Endodermal cell (in vitro differentiated cells): ENCODE measurements at places on chromosomes 13 and 19.

GRCh38 chr13:57680609-57681008, 49.1 kb downstream of the PCDH17 start:
- DNase-seq, result no peak

DNA sequence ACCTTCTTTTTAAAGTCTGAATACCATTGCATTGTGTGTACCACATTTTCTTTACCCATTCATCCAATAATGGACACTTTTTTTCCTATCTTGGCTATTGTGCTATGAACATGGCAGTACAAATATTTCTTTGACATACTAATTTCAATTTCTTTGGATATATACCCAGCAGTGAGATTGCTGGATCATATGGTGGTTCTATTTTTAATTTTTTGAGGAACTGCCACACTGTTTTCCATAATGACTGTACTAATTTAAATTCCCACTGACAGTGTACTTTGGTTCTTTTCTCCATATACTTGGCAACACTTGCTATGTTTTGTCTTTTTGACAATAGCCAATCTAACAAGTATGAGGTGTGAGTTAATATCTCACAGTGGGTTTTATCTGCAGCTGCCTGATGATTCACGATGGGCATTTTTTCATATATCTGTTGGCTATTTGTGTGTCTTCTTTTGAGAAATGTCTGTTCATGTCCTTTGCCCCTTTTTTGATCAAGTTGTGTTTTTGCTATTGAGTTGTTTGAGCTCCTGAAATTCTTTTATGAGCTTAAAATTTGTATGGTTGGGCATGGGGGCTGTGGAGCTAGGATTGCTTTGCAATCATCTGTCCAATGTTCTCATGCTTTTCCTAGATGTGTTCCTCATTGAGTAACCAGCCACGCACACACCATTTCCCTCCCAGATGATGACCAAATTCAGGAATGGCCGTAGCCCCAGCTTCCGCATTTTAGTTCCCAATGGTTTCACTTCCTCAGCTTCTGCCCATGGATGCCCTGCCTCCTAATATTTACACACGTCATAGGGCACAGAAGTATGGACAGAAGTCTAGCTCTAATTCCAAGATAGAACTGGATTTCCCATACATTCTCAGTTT, 380.0 kb upstream of the SGCG start:
- DNase-seq, result no peak

GRCh38 chr13:31038834-31039552, 106.5 kb downstream of the TEX26 start:
- DNase-seq, result no peak

- no peak for DNase-seq
Observed at GRCh38 chr13:34657716-34658115, 284.4 kb upstream of the NBEA start.

GRCh38 chr19:13718733-13719132, 45.6 kb upstream of the MRI1 start:
- DNase-seq, result peak; percentile 63

- DNase-seq, result no peak
Observed at GRCh38 chr13:79777504-79777903, 296.5 kb downstream of the NDFIP2 start.

GRCh38 chr19:35269438-35270117, 816 bp downstream of the USF2 start:
- peak; percentile 97 for DNase-seq

GRCh38 chr13:62337109-62337880, 921.6 kb upstream of the PCDH20 start:
- DNase-seq, result no peak

DNA sequence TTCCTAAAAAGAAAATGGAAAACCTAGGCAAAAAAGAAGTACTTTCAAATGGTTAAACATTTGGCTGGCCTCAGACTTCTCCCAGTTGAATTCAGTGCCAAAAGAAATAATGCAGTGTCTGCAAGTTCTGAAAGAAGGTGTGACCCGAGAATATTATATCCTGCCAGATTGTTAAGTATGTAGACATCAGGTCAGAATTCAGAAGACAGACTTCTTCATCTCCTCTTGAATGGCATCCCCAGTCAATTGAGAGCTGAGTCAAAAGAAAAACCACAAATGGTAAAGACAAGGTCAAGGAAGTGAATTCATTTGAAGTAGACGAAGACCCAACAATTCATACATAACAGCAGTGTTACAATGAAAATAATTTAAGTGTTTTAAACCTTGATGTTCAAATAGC, 194.5 kb downstream of the NBEA start:
- no peak for DNase-seq

DNA sequence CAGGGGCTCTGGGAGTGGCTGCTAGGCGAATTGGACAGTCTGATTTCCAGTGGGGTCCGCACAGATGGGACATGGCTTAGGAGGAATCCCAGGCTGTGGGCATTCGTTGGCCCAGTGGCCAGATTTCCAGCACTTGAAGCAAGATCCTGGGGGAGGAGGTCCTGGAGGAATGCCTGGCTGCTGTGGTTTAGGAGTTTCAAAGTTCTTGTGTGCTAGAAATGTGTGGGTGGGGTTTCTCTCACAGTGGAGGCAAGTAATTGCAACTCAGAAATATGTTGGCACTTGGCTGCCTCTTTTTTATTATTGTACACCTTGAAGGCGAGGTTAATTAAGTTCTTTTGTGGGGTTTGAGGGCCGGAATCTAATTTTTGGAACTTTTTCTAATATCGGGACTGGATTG, 17.1 kb downstream of the IGFL3 start:
- DNase-seq, result no peak

DNA sequence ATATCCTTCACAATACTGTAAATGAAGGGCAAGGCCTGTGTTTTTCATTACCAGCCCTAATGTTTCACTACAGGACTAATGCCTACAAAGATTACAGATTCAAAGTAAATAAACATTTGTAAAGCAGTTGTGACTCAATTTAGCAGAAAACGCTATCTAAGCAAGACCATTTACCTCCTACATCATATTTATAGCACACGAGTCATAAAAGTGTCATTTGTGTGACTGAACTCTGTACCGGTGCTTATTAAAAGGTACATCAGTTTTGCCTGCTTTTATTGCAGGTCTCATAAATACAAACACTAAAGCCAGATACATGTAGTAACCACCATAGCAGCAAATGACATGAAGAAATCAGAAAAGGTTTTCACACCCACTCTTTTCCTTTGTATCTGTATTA, 61.5 kb upstream of the SLC15A1 start:
- DNase-seq, result no peak

DNA sequence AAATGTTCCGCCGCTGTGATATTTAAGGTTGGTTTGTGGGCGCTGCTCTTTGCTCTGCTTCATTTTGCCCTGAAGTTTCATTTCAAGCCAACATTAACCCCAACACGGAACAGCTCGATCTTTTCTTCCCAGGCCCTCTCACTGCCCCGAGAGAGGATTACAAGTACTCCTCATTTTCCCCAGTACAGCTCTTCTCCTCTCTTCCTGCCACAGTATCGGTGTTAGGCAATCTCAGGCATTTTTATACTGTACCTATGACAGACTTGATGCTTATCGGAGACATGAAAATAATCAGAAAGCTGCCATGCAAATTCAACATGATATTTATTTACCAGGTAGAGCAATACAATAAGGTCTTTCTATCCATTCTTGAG, 1.3 kb upstream of the EDNRB start:
- DNase-seq, result peak; percentile 52

- peak; percentile 60 for DNase-seq
Observed at GRCh38 chr19:36604656-36605100, 435 bp upstream of the ZNF382 start.

GRCh38 chr13:75258159-75258782, 223.7 kb downstream of the TBC1D4 start:
- no peak for DNase-seq

- no peak for DNase-seq
Observed at GRCh38 chr13:51801631-51802099, 2.3 kb downstream of the DHRS12 start.

DNA sequence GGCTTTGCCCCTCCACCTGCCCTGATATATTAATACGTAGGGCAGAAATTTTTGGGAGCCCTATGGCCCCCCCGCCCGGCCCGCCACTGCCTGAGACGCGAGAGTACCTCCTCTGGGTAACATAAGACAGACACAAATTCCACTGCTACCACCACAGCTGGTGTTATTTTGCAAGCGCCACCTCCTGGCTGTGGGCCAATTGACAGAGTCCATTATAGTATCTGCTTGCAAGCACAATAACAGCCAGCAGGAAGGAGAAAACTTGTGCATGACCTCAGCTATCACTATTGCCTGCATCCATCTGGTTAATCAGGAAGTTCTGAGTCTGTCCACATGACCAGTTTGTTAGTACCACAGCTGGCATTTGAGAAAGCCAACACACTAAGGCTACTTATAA, 25.3 kb upstream of the OR10H2 start:
- no peak for DNase-seq

DNA sequence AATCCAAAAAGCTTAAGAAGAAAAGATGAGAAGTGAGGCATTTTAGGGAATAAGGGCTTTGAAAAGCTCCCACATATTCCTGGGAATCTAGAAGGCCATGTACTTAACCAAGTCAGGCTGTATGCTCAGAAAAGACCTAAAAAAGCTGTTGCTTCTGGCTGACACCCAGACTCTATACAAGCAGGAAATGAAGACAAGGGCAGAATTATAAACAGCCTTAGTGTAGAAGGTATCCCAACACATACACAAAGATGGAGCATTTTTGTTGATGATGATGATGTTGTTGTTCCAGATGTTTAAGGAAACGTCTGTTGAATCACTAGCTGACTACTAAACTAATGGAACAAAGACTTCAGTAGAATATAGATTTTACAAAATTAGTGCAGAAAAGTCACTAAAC, 26.1 kb upstream of the N4BP2L1 start:
- DNase-seq, result no peak

DNA sequence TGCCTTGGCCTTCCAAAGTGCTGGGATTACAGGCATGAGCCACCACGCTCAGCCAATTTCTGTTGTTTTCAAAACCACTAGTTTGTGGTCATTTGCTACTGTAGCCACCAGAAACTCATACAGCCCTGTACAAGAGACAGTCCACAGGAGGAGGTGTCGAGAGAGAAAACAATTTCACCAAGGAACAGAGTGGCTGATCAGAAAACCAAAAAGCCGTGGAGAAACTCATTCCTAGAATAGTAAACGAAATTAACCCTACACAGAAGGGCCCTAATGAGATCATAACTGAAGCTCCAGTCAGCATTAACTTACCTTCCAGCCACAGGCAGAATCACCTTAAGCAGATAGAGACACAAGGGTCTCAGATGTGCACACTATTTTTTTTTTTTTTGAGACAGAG, 3.8 kb upstream of the CCDC124 start:
- no peak for DNase-seq

DNA sequence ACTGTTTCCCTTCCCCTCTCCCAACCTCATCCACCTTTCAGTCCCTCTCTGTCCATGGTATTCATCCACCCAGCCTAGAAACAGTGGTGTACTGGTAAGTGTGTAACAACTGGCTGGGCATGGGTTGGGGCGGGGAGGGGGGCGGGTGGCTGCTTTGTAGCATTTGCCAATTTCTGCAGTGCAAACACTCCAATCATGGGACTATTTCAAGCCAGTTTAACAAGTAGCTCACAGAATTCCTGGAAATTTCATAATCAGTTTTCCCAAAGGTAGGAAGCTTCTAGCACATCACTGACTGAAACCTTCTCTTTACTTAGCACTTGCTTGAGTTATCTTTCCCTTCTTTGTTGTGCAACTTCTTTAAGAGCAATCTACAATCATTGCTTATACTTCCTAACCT, 100.8 kb upstream of the WASF3 start:
- no peak for DNase-seq

- no peak for DNase-seq
Observed at GRCh38 chr19:58511353-58512208, at the start of gene SLC27A5. SLC27A5 (minus strand) TSS chr19:58511992; CDS start chr19:58511955, 37 bp downstream.

DNA sequence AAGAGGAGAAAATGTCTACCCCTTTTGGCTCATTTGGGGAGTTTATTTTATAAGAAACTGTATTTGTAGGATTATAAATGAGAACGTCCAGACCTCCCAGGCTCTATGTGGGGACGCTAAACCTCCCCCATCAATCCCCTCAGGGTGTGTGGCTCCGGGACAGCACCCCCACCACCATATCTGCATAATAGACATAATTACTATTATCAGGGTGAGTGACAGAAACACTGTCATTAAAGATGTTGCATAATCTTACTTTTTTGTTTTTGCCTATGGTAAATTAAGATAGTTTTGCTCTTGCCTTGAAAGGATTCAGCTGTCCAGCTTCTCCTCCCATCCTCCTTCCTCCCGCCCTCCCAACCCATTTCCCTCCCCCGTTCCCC, 93.3 kb downstream of the NUFIP1 start:
- DNase-seq, result no peak

DNA sequence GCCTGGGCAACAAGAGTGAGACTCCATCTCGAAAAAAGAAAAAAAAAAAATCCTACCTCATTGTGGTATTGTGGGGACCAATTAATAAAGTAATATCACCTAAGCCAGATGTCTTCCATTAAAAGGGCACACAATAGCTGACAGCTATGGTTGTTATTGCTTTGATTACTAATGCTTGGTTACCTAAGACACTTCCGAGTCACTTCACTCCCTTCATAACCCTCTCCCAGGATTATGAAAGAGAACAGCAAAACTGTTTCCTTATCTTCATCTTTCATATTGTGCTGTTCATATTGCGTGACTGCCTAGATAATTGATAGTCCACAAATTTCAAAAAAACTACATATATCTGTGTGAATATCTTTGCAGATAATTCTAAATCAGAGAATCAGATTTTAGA, 10.3 kb upstream of the HSPH1 start:
- no peak for DNase-seq

DNA sequence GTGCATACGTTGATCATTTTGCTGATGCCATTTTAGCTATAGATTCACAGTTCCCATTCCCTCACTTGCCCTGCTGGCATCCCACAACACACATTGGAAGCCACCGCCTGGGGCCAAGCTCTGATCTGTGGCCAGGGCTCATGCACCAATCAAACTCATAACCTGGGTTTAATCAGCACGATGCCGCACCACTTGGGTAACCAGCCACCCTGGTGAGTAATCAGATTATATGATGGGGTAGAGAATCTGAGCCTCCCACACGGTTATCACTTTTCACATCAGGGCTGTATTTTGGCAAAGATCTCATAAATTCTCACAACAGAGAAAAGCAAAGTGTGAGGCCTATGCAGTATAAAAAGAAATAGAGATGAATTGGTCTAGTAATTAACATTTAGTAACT, 66.0 kb upstream of the TNFRSF19 start:
- DNase-seq, result no peak

DNA sequence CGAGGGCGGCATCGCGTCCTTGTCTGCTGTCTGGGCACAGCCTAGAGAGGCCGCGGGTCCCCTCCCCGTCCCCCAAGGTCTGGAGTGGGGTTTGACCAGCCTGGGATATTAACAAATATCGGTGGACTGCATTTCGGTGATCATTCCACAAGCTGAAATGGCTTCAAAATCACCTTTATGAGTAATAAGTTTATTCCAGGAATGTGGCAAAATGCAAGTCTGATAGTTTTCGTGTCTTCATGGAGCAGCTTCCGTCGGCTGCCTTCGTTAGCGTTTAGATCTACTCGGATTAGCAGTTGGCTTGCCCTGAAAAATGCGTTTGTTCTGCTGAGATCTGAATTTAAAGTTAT, 1.1 kb upstream of the GJA3 start:
- peak; percentile 13 for DNase-seq
